ENCODE measurements at places on chromosomes 5 and 9.

- DNase-seq, result no peak
These were observed 228.7 kb downstream of the TLE1 start for GRCh38 chr9:81460693-81461092.

GRCh38 chr9:85331626-85332025 is 410.1 kb downstream of the AGTPBP1 start:
- DNase-seq, result no peak

DNA sequence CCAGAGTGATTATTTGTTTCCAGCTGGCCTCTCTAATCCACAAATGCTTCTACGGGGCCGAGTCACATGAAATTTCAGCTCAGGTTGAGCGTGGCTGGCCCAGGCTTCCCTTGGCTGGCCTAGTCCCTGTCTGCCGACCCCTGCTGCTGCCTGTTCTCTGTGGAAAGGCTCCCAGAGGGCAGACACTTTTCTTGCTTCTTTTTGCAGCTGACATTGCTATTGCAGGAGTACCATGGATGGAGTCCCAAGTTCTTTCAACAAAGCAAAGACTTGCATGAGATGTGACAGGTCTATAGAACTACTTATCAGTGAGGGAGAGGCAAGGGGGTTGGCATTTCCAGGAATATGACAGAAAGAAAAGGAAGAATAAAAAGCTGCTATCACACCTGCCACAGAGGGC is 287.4 kb upstream of the ARRDC3 start:
- no peak for DNase-seq

GRCh38 chr5:148559461-148559860 is 94.9 kb downstream of the HTR4 start:
- no peak for DNase-seq

DNA sequence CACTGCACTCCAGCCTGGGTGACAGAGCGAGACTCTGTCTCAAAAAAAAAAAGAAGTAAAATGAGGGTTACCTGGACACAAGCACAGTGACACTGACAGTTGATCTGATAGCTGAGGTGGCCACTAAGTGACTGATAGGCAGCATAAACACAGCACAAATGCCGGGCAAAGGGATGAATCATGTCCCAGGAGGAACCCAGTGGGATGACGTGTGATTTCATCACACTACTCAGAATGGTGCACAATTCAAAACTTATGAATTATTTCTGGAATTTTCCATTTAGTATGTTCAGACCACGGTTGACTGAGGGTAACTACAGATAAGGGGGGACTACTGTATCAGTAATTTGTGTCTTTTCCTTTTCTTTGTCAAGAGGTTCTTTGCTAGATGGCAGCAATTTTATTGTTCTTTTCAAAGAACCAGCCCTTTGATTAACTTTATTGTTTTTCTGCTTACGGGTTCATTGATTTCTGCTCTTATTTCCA is 34.3 kb upstream of the RNF130 start:
- DNase-seq, result no peak

GRCh38 chr5:174338185-174339010 is 292.9 kb downstream of the NSG2 start:
- DNase-seq, result no peak

DNA sequence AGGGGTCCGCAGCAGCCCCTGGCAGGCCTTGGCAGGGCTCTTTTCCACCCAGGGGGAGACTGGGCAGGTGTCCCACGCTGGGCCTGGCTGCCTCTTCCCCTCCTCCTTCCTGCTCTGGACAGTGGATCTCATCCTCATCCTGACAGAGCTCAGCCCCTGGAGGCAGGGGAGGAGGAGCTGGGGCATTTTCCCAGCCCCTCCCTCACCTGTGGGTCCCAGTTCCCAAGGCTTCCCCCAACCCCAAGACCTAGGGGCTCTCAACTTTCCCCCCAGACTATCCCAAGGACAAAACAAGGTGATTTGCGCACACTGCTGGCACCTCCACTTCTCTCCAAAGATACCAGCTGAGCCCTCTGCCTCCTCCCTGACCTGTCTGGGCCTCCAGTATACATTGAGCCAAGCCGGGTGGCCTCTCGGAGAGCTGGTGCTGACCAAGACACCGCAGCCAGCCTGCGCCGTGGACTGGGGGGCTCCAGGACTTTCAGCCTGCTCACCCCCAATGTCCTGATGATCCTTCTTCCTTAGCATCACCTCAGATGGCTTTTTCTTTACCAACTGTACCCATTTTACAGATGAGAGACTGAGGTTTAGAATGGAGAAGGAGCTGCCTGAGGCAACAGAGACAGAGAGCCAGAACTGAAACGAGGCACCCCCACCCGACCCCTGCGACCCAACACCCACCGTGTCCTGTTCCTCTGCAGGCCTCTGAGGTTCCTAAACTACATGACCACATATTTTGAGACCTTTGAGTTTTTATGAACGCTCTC is 126.6 kb downstream of the BARX1 start:
- no peak for DNase-seq

DNA sequence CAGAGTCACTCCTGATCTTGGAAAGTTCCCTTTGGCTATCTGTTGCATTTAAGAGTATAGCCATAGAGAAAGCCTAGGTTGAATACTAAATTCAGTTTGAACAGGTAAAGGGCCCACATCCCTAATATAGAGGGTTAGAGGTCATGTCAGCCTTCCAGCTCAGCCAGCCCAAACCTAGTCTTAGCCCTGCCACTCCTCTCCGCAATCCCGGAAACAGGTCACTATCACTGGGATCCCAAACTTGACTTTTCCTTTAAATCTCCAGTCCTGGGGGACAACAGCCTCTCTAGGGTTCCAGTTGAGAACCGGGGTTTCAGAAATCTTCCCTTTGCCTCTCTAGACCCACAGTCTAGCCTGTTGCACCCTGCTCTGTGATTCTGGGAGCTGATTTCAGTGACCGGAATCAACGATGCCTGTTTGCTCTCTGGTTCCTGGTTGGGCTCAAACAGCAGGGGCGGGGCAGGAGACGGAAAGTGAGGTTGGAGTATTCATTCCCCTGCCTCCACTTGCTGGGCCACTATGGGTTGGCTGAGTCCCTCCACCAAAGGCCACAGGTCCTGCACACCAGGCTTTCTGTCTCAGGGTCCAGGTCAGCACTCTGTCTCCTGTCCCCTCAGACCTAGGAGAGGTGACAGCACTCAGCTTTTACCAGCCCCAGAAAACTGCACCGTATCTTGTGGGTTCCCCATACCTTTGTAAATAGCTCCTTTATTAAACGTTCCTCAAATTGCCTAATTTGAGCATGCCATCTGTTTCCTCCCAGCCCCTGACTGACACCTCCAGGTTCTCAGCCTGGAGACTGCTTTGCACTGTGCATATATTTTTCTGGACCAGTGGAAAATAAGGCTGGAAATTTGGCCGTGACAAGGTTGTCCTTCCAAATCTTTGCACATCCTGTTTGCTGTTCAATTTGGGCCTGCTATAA is 23.8 kb upstream of the CPEB4 start:
- DNase-seq, result no peak

GRCh38 chr9:89579741-89580385 is 24.9 kb upstream of the GADD45G start:
- no peak for DNase-seq

GRCh38 chr5:68193481-68194036 is 22.0 kb upstream of the PIK3R1 start:
- DNase-seq, result no peak

DNA sequence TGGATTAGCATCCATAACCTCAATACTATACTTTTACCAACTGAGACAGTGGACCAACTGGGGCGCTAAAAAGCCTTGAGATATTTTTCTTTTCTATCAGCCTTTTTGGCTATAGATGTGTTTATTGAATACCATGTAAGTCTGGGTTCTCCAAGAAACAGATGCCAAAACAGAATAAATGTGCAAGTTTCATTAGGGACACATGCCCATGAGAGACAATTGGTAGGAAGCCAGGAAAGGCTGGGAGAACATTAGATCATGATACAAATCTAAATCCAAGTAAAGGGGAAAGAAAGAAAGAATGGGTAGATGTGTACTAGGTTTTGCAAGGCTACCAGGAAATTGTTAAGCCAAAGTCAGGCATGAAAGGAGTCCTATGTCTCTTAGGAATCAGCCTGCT is 152.5 kb downstream of the KCTD16 start:
- DNase-seq, result no peak

- DNase-seq, result no peak
These were observed 148.3 kb upstream of the RUSC2 start for GRCh38 chr9:35341585-35341984.

DNA sequence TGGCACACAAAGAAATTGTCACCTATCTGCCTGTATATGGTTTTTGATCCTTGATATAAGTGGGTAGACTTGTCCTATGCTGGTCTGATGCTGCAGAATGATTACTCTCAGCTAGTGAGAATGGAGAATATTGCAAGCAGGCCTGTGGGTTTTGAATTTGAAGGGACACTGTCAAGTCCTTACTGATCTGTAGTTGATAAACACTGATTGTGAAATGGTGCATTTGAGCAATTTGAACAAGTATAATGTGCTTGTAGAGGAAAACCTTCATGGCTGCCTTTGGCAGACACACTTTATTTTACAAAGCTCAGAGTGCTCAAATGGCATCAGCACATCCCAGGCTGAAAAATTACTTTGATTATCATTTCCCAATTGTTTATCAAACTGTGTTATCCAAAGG is 9.3 kb downstream of the ENTREP1 start:
- no peak for DNase-seq

GRCh38 chr9:126802318-126803059 is 2.4 kb upstream of the ZBTB43 start:
- DNase-seq, result no peak

GRCh38 chr9:479971-480350 is 265.3 kb downstream of the DOCK8 start:
- DNase-seq, result no peak

GRCh38 chr9:73118286-73118685 is 33.4 kb upstream of the ANXA1 start:
- DNase-seq, result no peak

DNA sequence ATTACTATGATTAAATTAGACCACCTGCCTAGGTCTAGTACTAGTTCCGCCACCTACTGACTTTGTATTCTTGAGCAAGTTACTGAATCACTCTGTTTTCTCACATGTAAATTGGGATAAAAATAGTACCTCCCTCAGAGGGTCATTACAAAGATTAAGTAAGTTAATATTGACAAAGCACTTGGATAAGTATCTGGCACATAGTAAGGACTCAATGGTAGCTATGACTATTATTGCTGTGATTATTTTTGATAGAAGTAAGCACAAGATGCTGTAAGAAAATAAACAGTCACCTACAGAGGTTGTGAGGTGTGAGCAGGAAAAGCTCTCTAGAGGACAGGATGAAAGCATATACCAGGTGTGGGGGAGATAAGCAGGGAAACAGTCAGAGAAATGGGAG is 173.1 kb upstream of the PAPPA start:
- no peak for DNase-seq

GRCh38 chr5:179733772-179734126 is 1.1 kb downstream of the MAML1 start:
- no peak for DNase-seq

DNA sequence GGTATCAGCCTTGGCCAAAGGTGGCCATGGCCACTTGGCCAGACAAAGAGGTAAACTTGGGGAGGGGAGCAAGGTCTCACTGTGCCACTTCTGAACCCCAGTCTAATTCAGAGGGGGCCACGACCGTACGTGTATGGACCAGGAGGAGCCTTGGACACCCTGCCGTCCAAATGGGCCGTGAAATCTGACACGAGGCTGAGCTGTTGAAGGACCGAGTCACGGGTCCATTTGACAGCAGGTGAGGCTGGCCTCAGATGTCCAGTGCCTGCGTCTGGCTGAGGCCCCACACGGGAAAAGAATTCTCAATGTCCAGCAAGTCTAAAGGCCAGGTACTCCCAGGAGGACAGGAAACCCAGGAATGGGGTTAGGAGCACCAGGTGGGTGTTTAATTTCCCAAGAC is 17.7 kb downstream of the CMBL start:
- no peak for DNase-seq
